Naive thymus-derived CD4-positive, alpha-beta T cell (primary cell): ENCODE measurements at places on chromosomes 16 and 17.

- DNase-seq = no peak
These were observed 123.0 kb downstream of the C16orf95 start for GRCh38 chr16:87194172-87194571.

DNA sequence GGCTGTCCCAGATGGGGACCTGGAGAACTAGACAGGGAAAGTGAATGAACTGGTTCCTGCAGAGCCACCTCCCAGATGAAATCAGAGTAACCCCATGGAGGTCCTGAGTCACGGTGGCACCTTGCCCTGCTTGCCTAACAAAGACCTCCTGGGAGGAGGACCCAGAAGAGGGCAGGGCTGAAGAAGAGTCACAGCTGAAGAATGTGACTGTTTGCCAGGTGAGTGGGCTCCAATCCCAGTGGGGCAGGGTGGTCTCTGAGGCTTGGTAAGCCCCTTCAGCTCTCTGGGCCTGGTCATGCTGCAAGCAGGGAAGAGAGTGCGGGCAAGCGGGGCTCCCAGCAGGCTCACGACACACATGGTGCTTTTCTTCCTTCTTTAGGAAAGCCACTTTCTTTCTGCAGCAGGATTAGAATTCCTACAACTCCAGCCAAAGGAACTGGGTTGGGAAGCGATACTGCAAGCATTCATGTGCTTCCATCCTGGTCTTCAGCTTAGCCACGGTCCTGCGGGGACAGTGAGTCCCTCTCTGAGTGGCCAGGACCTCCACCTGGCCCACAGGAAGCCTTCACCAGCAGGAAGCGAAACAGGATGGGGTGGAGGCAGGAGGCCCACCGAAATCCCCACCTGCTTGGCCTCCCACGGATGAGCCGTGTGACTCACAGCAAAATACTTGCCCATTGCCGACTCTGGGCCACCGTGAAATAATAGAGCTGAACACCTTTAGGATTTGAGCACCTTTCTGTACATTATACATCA lies 4.3 kb downstream of the C16orf74 start:
- DNase-seq = no peak

GRCh38 chr17:17366941-17367875 lies 64.0 kb downstream of the NT5M start:
- no peak for DNase-seq

- DNase-seq = no peak
These were observed 304.4 kb downstream of the HS3ST3B1 start for GRCh38 chr17:14605267-14605599.

DNA sequence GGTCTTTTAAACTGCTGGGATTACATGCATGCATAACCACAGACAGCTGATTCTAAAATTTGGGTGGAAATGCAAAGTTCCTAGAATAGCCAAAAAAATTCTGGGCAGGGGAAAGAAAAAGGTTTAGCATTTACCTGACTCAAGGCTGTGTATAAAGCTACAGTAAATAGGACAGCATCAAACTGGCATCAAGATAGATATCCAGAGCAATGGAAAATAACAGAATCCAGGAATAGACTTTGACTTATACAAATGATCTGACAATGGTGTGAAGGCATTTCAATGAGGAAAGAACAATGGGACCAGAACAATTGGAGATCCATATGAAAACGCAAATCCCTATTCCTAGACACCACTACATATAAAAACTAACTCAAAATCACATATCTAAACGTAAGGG lies 12.9 kb downstream of the ANKFY1 start:
- DNase-seq = no peak

DNA sequence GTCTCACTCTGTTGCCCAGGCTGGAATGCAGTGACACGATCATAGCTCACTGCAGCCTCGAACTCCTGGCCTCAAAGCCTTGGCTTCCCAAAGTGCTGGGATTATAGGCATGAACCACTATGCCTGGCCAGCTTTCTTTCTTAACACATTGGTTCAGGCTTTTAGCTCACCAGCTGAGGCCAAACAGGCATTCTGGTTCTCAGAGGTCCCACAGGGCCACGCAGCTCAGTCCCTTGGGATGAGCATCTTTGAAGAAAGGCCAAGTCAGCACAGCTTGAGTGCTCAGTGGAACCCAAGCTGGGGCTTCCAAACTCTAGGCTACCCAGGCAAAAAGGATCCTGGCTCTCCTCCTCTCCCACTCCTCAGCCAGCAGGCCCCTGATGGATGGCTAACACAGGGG lies 2.5 kb downstream of the PIK3R5 start:
- DNase-seq = no peak

GRCh38 chr16:83953796-83954576 lies 946 bp downstream of the OSGIN1 start:
- DNase-seq = no peak

DNA sequence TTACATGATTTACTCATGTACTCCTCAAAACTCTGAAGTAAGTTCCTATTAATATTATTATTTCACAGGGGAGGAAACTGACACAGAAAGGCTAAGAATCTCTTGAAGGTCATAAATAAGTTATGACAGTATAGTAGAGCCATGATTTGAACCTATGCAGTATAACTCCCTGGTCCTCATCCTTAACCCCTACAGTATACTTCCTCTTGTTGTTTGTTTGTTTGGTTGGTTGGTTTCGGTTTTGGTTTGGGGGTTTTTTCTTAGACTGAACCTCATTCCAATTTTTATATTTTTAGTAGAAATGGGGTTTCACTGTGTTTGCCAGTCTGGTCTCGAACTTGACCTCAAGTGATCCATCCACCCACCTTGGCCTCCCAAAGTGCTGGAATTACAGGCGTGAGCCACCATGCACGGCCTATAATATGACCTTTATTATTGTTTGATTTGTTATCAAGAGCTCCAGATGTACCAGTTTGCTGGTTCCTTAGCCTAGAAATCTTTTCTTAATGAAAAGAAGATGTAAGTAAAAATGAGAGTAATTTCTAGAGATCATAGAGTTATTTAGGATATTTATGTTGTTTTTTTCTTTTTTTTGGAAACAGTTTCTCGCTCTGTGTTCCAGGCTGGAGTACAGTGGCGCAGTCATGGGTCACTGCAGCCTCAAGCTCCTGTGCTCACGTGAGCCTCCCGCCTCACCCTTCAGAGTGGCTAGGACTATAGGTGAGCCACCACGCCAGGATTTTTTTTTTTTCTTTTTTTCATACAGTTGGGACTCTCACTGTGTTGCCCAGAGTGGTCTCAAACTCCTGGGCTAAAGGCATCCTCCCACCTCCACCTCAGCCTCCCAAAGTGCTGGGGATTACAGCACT lies 4.8 kb downstream of the PRR11 start:
- no peak for DNase-seq

GRCh38 chr17:43860927-43861622 lies 14.1 kb downstream of the CD300LG start:
- no peak for DNase-seq

DNA sequence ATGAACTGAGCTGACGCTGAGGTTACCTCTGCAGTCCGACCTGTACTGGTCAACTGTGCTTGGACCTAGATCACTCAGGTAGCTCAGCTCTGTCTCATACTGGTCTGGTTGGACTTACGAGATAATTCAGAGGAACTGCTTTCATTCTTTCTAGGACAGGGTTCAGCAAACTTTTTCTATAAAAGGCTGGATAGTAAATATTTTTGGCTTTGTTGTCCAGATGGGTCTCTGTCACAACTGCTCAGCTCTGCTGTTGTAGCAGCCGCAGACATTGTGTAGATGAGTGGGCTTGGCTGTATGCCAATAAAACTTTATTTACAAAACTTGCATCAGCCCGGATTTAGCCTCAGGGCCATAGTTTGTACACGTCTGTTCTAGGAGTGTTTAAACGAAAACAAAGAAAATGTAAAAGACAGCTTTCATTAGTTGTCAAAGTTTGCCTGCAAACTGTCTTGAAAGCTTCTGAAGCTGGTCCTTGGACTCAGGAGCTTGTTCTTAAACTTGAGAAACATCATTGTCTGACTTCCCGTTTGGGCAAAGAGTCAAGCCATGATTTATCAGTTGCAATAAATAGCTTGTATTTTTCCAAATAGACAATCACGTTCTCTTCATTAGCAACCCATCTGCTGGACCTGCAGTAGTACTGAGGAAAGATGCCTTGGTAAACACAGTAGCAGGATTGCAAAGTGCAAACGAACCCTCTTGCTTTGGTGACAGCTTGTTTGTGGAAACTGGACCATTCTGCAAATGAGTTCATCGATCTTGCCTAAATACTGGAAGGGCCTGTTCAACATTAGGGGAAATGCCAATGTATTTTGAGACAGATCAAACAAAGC lies 253.4 kb downstream of the SNX29 start:
- no peak for DNase-seq

GRCh38 chr17:62935523-62935922 lies 30.5 kb upstream of the TANC2 start:
- no peak for DNase-seq

DNA sequence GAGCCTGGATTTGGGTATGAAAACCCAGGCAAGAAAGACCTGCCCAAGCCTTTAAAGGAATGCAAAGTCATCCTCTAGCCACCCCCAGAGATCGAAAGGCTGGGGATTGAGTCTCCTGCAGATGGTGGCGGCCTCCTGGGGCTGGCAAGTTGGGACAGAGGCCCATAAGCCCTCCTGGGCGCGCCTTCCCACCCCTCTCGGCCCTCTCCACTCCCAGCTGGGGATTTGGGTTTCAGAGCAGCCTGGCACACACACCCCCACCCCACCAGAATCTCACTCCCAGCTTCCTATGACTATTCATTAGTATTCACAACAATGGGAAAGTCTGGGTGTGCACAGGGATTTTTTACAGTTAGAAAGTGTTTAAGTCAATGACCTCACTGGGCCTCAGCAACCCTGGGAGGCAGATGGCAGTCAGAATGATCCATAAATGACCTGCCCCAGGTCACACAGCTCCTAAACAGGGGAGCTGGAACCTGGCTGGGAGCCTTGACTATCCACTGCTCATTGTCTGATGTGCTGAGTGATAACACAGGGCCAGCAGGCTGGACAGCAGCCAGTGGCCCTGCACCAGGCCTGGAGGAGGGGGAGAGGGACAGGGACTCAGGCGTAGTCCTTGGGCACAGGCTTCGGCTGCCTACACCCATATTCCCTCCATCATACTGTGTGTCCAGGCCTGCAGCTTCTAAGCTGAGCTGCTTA lies 12.1 kb downstream of the NHERF1 start:
- no peak for DNase-seq

- DNase-seq = no peak
These were observed 643.0 kb upstream of the RBFOX1 start for GRCh38 chr16:6689643-6690042.

- no peak for DNase-seq
These were observed 511.9 kb downstream of the HAPSTR1 start for GRCh38 chr16:9603316-9603715.

GRCh38 chr17:39782980-39783379 lies 45.2 kb downstream of the GRB7 start:
- DNase-seq = no peak

DNA sequence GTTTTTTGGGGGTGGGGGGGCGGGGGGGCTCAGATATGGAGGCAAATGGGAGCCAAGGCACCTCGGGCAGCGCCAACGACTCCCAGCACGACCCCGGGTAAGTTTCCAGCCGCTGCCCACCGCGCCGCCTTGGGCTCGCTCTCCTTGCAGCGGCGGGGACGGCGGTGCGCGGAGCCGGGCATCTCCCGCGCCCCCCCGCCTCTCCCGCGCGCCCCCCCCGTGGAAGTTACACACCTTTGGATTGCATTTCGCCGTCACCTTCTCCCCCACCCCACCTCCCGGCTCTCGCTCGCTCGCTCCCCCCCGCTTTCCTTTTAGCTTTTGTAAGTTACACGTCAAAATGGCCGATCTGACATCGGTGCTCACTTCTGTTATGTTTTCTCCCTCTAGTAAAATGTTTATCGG lies 387 bp downstream of the MSI2 start:
- peak; percentile 41 for DNase-seq

DNA sequence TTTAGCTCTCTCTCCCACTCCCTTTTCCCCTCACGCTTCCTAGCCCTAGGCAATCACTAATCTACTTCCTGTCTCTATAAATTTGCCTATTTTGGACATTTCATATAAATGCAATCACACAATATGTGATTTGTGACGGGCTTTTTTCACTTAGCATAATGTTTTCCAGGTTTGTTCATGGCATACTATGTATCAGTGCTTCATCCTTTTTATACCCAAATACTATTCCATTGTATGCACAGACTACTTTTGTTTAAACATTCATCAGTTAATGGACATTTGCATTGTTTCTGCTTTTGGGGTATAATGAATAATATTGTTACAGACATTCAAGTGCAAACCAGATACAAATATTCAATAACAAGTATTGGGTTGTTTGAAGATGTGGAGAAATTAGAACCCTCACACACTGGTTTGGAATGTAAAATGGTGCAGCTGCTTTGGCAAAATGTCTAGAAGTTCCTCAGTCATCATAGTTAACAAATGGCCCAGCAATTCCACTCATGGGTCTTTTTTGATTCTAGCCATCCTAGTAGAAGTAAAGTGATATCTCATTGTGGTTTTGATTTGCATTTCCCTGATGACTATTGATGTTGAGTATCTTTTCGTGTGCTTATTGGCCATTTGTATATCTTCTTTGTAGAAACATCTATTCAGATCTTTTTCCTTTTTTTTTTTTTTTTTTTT lies 67.7 kb downstream of the TBX4 start:
- DNase-seq = no peak
